A549 treated with CpdA at 1 μM for 4 hours (cell line): ENCODE measurements at places on chromosomes 3 and 15. TPM values are rescaled to one million over a fixed set of nuclear protein-coding genes. Genes with fewer than 3 reads are reported as not detected.

MAGI1 gene
- 3.8 to 4.5 TPM (median 4.1 TPM) in 5 replicates for total RNA-seq

SLC4A7 gene
- total RNA-seq: 16.1 to 31.5 TPM (median 24.8 TPM) in 5 replicates

RHOV gene
- total RNA-seq: 4.1 to 7.3 TPM (median 5.8 TPM) in 5 replicates

ACTC1 gene
- 0.22 to 0.63 TPM (median 0.37 TPM) in 5 replicates for total RNA-seq

PEX5L gene
- total RNA-seq: not detected in 5 replicates

POC1A gene
- 15.9 to 20.8 TPM (median 19.1 TPM) in 5 replicates for total RNA-seq

INKA1 gene
- total RNA-seq: 1.6 to 2.1 TPM (median 2.0 TPM) in 5 replicates

ZDHHC19 gene
- total RNA-seq: 0.14 to 0.60 TPM in 2 of 5 replicates, not detected in the others

CPNE9 gene
- 0.13 to 0.41 TPM (median 0.23 TPM) in 4 of 5 replicates, not detected in the other for total RNA-seq

RYR3 gene
- total RNA-seq: 0.02 to 0.06 TPM (median 0.05 TPM) in 5 replicates

NCKIPSD gene
- total RNA-seq: 8.2 to 10.9 TPM (median 9.0 TPM) in 5 replicates

NANOGP8 gene
- not detected in 5 replicates for total RNA-seq

RNU6-1 gene
- not detected in 5 replicates for total RNA-seq

TRPM7 gene
- total RNA-seq: 21.4 to 30.7 TPM (median 24.5 TPM) in 5 replicates

PLA2G4E gene
- not detected in 5 replicates for total RNA-seq

PRTG gene
- 8.2 to 11.0 TPM (median 10.2 TPM) in 5 replicates for total RNA-seq

C15orf39 gene
- 25.0 to 31.7 TPM (median 30.1 TPM) in 5 replicates for total RNA-seq

GRK7 gene
- total RNA-seq: 0.02 to 0.06 TPM (median 0.03 TPM) in 3 of 5 replicates, not detected in the others

MAP1A gene
- 0.70 to 1.0 TPM (median 0.81 TPM) in 5 replicates for total RNA-seq

MEIS2 gene
- 7.6 to 10.3 TPM (median 9.2 TPM) in 5 replicates for total RNA-seq

PLCH1 gene
- 1.1 to 1.5 TPM (median 1.1 TPM) in 5 replicates for total RNA-seq

SLC24A5 gene
- not detected in 5 replicates for total RNA-seq

MED12L gene
- 0.43 to 0.80 TPM (median 0.61 TPM) in 5 replicates for total RNA-seq

TTLL13 gene
- 0.22 to 1.1 TPM (median 0.47 TPM) in 5 replicates for total RNA-seq

ALPK3 gene
- total RNA-seq: 0.03 to 0.21 TPM (median 0.10 TPM) in 5 replicates

CHRM5 gene
- total RNA-seq: 0.01 to 0.02 TPM in 2 of 5 replicates, not detected in the others

CEMIP gene
- 2.2 to 3.0 TPM (median 2.4 TPM) in 5 replicates for total RNA-seq

GJD2 gene
- total RNA-seq: not detected in 5 replicates

CMTM8 gene
- 6.2 to 10.7 TPM (median 9.7 TPM) in 5 replicates for total RNA-seq

ADGRG7 gene
- not detected in 5 replicates for total RNA-seq

LDHAL6B gene
- not detected in 5 replicates for total RNA-seq

PLSCR2 gene
- not detected in 5 replicates for total RNA-seq

TM4SF1 gene
- 1,446 to 2,525 TPM (median 1,775 TPM) in 5 replicates for total RNA-seq

GORASP1 gene
- 26.4 to 34.9 TPM (median 33.9 TPM) in 5 replicates for total RNA-seq

JMJD7 gene
- 2.2 to 4.2 TPM (median 3.5 TPM) in 5 replicates for total RNA-seq
